ENCODE measurements at places on chromosomes 7 and 10. TPM values are rescaled to one million over a fixed set of nuclear protein-coding genes. Genes with fewer than 3 reads are reported as not detected.

Gene LGI1
- total RNA-seq: not detected

Gene NUDT13
- 0.30 TPM for total RNA-seq

Gene DPY19L1
- 52.0 TPM for total RNA-seq

Gene FAM170B
- total RNA-seq: not detected

Gene UNCX
- not detected for total RNA-seq

Gene MMP21
- total RNA-seq: not detected

Gene C10orf67
- not detected for total RNA-seq

Gene SYT15
- total RNA-seq: 0.59 TPM

Gene TUBB8
- not detected for total RNA-seq

Gene FGFBP3
- total RNA-seq: 0.59 TPM

Gene TSC22D4
- total RNA-seq: 10.1 TPM

Gene DPYSL4
- 6.3 TPM for total RNA-seq

Gene LIPK
- total RNA-seq: not detected

Gene SLIT1
- total RNA-seq: 0.05 TPM

Gene LRRN3
- 3.2 TPM for total RNA-seq

Gene ADRB1
- not detected for total RNA-seq

Gene MOGAT3
- not detected for total RNA-seq

Gene DEPP1
- 20.9 TPM for total RNA-seq

Gene MEOX2
- total RNA-seq: not detected

Gene PRPS1L1
- not detected for total RNA-seq

Gene ASZ1
- not detected for total RNA-seq

Gene KCNH2
- total RNA-seq: 2.7 TPM

Gene TDRD1
- not detected for total RNA-seq

Gene ZPBP
- not detected for total RNA-seq

Gene TEX36
- not detected for total RNA-seq

Gene CHAT
- not detected for total RNA-seq

Gene FAM25C
- total RNA-seq: not detected

Gene ORAI2
- total RNA-seq: 71.9 TPM

Gene NRG3
- under 0.01 TPM for total RNA-seq

Gene CDNF
- total RNA-seq: 0.51 TPM

Gene TSPAN33
- 1.2 TPM for total RNA-seq

Gene CCDC146
- total RNA-seq: 1.5 TPM

Gene ZMYND11
- 60.3 TPM for total RNA-seq

Gene TMEM196
- not detected for total RNA-seq

Gene PTPRN2
- total RNA-seq: under 0.01 TPM

Gene CLEC5A
- not detected for total RNA-seq

Gene VSTM4
- 1.6 TPM for total RNA-seq

Gene SSC4D
- total RNA-seq: 0.59 TPM

Gene ABCB1
- 0.05 TPM for total RNA-seq

Gene SCART1
- total RNA-seq: 2.7 TPM

Gene ZNF467
- total RNA-seq: 0.59 TPM

Gene AASS
- 48.5 TPM for total RNA-seq

Gene OPN4
- 0.14 TPM for total RNA-seq

Gene HERC4
- total RNA-seq: 123 TPM

Gene ITGA8
- under 0.01 TPM for total RNA-seq

Gene SRPK2
- total RNA-seq: 57.9 TPM

Gene RNF133
- 0.74 TPM for total RNA-seq

Gene MRPS33
- total RNA-seq: 31.8 TPM

Gene SPAM1
- total RNA-seq: not detected

Gene NEUROG3
- total RNA-seq: not detected

Gene PCGF6
- total RNA-seq: 8.9 TPM

Gene MRPL43
- 38.4 TPM for total RNA-seq

Gene SORBS1
- 20.9 TPM for total RNA-seq

Gene C7orf57
- not detected for total RNA-seq

Gene LRGUK
- under 0.01 TPM for total RNA-seq

Data from smooth muscle cell of the umbilical artery (primary cell).